ENCODE measurements at places on chromosomes 16 and 17.
A peak's percentile ranks its signal among the peaks of the same experiment; 100 is the strongest.

GRCh38 chr16:65024767-65025178 lies 97.1 kb downstream of the CDH11 start:
- no peak for DNase-seq

DNA sequence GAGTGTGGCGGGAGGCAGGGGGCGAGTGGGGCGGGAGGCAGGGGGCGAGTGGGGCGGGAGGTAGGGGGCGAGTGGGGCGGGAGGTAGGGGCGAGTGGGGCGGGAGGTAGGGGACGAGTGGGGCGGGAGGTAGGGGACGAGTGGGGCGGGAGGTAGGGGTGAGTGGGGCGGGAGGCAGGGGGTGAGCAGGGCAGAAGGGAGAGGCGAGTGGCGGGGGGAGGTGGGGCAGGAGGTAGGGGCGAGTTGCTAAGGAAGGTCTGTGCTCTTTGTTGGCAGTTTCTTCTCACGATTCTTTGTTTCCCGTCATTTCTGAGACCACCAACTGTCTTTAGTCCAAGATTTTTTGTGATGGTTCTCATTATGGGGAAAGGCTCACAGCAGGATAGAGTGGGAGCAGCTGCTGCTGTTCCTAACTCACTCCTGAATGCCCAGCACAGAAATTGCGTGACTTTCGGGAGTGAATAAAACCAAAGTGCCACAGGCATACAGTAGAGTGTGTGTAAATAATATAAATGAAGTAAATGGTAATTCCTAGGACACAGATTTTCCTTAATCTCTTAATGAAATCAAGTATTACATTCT lies 44.7 kb downstream of the COG7 start:
- peak; percentile 85 for DNase-seq

GRCh38 chr17:72935984-72936383 lies 156.5 kb downstream of the SLC39A11 start:
- DNase-seq: no peak

GRCh38 chr17:76951375-76951905 lies 83.2 kb downstream of the MGAT5B start:
- no peak for DNase-seq

- no peak for DNase-seq
Observed at GRCh38 chr17:19275457-19276127, 38.4 kb downstream of the EPN2 start.

- no peak for DNase-seq
Observed at GRCh38 chr16:68276223-68276622, 11.9 kb downstream of the SLC7A6 start.

DNA sequence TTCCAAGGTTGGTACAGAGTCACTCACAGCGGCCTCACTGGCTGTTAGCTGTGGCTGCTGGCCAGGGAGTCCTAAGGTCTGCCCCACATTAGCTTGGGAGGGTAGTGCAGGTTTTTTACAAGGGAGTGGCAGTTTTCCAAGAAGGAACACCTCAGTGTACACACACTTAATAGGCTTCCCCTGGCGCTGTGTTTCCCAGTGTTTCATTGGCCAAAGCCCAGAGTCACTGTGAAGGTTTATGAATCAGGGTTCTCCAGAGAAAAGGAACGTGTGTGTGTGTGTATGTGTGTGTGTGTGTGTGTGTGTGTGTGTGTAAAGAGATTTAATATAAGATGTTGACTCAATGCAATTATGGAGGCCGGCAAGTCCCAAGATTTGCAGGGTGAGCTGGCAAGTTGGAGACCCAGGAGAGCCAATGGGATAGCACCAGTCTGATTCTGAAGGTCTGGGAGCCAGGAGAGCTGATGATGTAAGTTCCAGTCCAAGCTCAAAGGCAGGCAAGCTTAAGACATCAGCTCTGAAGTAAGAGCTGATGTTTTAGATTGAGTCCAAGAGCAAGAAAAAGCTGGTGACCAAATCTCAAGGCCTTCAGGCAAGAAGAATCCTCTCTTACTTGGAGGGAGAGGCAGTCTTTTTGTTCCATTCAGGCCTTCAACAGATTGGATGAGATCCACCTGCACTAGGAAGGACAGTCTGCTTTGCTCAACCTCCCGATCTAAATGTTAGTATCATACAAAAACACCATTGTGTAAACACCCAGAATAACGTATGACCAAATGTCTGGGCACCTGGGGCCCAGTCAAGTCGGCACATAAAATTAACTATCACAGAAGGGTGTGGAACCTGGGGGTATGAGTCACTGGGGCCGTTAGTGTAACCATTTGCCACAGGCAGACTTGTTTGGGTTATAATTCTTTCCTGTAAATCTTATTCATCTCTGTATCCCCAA lies 206.8 kb downstream of the PRKCA start:
- no peak for DNase-seq

- no peak for DNase-seq
Observed at GRCh38 chr17:35736236-35736635, 4.8 kb downstream of the RASL10B start.

DNA sequence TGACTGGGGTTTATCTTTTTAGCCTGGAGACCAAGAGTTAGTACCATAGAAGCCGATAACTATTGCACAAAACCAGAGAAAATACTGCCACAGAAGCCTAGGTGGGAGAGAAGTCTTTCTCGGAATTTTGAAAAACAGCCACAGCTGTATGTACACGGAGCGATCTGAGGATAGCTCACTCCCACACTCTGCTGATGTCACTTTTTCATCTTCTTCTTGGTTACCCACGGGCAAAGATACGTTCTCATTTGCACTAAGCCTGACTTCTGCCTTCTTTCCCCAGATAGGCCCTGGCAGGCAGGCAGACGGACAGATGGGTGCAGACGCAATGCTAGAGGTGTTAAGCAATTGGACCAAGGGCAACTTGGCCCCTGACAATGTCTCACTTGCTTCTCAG lies 9.1 kb upstream of the CBX4 start:
- DNase-seq: no peak

- no peak for DNase-seq
Observed at GRCh38 chr17:11580677-11581076, 17.6 kb upstream of the DNAH9 start.

- no peak for DNase-seq
Observed at GRCh38 chr17:47948706-47949196, 7.4 kb downstream of the PNPO start.

- no peak for DNase-seq
Observed at GRCh38 chr17:64739316-64740058, 77.4 kb upstream of the SMURF2 start.

- DNase-seq: no peak
Observed at GRCh38 chr17:81119223-81120148, 45.8 kb upstream of the PVALEF start.

DNA sequence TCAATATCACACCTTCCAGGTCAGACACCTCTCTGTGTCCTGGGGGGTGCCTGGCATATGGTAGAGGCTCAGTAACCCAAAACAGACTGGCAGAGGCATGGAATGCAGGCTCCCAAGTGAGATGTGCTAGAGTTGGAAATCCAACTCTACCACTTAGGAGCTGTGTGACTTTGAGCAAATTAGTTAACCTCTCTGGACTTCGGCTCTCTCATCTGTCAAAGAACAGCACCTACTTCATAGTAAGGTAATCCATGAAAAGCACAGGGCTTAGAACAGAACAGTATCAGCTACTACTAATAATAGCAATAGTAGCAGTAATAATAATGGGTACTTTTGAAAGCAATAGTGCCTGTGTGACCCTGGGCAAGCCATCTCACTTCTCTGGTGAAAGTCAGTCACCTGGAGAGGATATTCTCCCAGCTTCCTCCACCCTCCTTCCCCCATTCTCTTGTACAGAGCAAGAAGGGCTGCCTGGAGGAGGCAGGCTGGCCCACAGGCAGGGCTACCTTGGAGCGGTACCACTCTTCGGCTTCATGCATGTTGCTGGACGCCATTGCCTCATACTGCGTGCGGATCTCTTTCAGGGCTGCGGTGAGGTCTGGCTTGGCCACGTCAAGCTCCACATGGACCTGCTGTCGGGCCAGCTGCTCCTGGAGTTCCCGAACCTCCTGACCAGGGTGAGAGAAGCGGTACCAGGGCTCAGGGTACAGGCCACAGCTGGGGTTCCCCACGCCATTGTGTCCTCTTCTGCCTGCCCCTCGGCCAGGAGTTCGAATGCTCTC lies 2.3 kb downstream of the GFAP start:
- DNase-seq: no peak

GRCh38 chr17:56260376-56261002 lies 107.2 kb downstream of the ANKFN1 start:
- no peak for DNase-seq

DNA sequence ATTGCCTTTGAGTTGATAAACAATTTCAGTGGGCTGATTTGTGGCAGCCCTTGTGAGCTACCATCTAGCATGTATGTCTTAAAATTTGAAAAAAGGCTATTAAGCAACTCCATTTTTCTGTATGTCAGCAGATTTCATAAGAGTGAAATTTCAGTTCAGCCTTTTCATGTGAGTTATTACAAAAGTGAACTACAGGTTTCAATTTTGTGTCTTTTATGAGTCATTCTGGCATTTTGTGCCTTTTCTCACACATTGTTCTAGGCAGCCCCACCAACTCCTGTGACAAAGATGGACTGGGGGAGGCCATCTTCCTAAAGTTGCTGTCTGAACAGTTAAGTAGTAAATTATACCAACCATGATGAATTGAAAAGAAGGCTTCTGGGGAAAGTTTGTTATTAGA lies 52.1 kb downstream of the USP10 start:
- DNase-seq: no peak

DNA sequence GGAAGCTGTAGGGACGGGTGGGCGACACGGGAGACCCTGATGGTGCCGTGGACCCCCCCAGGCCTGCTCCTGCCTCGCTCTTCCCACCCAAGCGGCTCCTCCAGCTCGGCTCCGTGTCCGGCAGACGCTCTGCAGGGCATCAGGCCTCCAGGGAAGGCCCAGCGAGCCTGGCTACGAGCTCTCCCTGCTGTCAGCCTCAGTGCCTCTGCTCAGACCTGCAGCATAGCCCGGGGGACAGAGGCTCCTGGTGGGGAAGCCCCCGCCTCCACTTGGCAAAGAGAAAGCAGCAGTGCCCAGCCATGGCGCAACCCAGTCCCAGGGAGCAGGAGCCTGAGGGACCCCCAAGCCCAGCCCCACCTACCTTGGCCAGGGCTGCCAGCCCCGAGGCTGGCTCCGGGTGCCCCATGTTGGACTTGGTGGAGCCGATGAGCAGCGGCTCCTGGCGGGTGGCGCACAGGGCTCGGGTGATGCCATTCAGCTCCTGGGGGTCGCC lies 5.9 kb downstream of the FASN start:
- no peak for DNase-seq

DNA sequence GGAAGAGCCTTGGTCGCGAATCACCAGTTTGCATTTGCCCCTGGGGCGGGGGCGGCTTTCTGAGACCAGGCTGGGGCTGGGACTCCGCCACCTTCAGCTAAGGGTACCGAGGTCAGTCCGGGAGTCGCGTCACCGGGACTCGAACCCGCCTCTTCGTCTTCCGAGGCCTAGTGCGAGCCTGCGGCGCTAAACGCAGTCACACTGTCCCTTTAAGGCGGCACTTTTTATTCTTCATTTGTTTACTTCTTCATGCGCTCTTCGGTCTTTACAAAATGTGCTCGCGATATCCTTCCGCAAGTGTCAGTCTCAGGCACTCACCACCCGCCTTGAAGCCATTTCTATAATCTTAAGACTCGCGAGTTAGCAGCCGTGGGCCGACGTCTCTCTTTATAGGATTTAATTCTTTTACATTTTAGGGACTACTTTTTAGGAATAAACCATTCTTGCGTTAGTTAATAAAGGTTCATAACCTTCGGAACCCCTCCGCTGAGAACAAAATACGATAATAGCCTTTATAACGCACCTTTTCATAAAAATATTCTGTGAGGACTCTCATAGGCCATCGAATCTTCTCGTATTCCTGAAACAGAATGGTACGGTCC lies 593 bp upstream of the HEXIM1 start:
- DNase-seq: peak; percentile 96

DNA sequence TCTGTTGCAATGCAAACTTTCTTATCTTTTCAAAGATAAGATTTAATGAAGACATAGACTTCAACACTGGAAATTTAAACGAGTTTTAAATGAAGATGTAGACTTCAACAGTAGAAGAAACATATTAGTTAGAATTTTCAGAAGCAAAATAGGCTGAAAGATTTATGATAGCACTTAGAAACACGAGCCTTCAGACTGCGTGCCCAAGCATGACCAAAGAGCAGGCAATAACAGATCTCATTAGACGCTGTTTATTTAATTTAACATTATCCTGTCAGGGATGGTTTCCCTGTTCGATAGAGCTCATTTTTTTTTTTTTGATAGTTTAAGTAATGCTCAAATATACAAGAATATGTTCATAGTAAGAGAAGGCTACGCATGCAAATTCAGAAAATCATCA lies 604.7 kb upstream of the SOX9 start:
- DNase-seq: peak; percentile 34

DNA sequence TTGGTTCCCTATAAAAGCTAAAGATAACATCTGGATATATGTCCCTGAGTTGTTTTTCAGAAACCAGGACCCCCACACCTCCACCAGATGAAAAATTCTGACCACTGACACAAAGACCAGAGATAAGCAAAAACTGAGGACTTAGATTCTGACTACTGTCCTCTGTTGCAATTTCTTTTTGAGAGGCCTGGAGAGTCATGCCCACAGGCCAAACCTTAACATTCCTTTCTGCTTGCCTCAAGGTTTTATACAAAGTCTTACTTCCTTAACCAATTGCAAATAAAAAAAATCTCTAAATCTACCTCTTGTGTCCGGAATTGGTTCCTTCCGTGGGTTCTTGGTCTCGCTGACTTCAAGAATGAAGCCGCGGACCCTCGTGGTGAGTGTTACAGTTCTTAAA lies 228.5 kb downstream of the ABCC12 start:
- DNase-seq: no peak

DNA sequence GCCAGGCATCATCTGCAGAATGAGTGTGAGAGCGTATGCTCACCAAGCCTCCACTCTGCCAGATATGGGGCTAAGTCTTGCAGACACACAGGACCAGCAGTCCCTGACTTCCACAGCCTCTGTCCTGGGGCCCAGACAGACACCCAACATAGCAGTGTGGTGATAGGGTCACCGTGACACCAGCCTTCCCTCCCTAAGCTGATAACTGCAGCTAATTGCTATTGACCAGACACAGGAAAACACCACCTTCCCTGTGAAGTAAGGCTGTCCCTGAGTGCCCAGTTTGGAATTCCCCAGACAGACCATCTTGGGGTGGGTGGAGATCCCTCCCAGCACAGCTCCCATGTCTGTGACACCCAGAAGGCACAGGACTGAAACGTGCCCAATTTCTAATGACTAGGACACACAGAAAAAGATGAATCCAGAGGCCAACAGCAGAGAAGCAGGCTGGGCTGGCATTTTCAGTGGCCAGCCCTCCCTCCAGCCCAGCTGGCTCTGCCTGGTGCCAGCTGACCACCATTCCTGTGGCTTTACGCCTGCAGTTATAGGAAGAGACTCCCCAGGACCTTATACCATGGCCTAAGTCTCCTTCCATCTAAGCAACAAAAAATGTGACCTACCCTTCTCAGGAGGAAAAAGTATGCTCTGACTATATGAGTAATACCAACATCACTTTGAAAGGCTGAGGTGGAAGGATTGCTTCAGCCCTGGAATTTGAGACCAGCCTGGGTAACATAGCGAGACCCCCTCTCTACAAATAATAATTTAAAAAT lies 30.3 kb downstream of the ATPAF2 start:
- DNase-seq: no peak

GRCh38 chr16:65700596-65700995 lies 578.7 kb upstream of the CDH11 start:
- no peak for DNase-seq

Measured in NCI-H446 treated with DMSO at 0.1 percent for 48 hours (cell line).